ENCODE measurements at places on chromosomes 7 and 10.
A peak's percentile ranks its signal among the peaks of the same experiment; 100 is the strongest.

DNA sequence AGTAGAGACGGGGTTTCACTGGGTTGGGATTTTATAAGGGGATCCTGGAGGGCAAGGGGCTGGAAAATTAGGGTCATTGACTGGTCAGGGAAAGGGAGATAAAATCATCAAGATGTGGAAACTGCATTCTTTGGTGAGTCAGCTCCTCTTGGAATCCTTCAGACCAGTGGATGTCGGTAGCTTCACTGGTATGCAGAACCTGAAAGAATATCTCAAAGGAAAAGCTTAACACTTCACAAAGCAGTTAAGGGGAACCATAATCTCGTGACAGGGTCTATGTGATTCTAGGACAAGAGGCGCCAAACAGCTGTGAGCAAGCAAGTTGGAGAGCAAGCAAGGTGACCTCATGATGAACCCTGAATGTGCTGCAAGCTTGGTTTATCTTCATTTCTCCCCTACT lies 634.7 kb upstream of the AUTS2 start:
- H3K27me3 ChIP-seq, result no peaks in the 10 kb centered on the region
- H3K4me3 ChIP-seq, result no peak overlapping the region
- no peaks in the 10 kb centered on the region for H3K36me3 ChIP-seq
- no peaks in the 10 kb centered on the region for H3K4me1 ChIP-seq
- H3K27ac ChIP-seq, result no peak overlapping the region

GRCh38 chr7:38675494-38676106 lies 44.4 kb upstream of the AMPH start:
- no peak overlapping the region for H3K27ac ChIP-seq
- DNase-seq, result peak; percentile 60
- H3K36me3 ChIP-seq, result no peaks in the 10 kb centered on the region

- H3K36me3 ChIP-seq, result no peaks in the 10 kb centered on the region
- peaks cover 19% of the 10 kb centered on the region for H3K4me1 ChIP-seq
- no peak overlapping the region for H3K27ac ChIP-seq
- no peaks in the 10 kb centered on the region for H3K27me3 ChIP-seq
- DNase-seq, result no peak
- H3K4me3 ChIP-seq, result no peak overlapping the region
Measured at GRCh38 chr10:61978965-61979364, 77.5 kb downstream of the ARID5B start.

DNA sequence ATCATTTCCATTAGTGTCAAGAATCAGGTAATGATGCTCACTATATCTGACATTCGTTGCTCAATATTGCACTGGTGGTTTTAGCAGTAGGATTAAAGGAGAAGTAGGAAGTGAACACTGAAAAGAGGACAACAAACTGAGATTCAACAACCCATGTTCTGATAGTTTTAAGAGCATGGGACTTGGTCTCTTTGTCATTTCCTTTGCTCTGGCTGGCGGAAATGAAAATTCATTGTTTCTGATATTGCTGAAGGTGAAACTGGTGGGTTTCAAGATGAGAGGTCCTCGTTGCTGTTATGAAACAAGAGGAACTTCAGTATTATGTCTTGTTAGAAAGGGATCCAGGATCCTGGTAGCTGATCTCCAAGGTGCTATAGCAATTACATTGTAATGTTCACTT lies 129.0 kb downstream of the DNAH11 start:
- no peak overlapping the region for H3K4me3 ChIP-seq
- no peak overlapping the region for H3K27ac ChIP-seq
- H3K4me1 ChIP-seq, result no peaks in the 10 kb centered on the region
- no peak for DNase-seq
- no peaks in the 10 kb centered on the region for H3K27me3 ChIP-seq
